Breast epithelium (tissue), 4 donors: ENCODE measurements at places on chromosomes 12 and 14. TPM values are rescaled to one million over a fixed set of nuclear protein-coding genes. Genes with fewer than 3 reads are reported as not detected.

DNA sequence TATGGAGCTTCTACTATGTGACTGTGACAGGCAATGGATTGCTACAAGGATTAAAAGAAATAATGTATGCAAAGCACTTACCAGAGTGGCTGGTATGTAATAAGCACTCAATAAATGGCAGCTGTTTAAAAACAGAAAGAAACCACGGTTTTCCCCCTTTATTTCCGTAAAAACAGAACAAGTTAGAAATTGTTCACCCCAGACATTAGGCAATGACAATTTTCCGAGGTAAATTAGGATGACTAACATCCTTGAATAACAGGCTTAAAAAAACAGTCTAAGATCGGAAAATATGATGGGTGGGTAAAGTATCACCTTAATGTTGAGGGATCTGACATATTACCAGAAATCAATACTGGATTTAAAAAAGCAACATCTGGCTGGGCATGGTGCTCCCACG, 20.9 kb upstream of the CNIH1 start:
- no peak for DNase-seq

DNA sequence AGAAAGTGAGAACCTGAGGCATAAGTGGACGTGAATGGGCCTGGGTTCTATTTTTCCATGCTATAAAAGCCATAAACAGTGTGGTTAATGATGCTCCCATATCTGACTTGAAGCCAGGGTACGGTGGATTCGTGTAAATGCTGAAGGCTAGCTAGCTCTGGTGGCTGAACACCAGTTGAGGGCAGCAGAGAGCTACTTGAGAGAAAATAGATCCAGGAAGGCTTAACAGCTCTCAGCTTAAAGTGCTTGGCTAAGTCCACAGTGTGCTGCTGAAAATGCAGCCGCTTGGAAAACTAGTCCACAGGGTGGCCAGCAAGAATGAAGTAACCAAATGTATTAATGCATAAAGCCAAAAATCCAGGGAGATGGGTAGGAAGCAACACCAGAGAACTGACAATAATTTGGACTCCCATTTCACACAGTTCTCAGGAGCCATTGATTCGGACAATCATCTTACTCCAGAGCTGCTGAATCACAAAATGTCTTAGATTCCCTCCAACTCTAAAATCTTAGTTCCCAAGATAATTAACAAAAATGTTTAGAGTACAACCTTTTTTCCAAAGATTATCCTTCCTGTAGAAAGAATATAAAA, 15.0 kb upstream of the FOXG1 start:
- no peak for DNase-seq

Gene RPL10L
- total RNA-seq = not detected

- no peak for DNase-seq
Observed at GRCh38 chr12:11652351-11653040, 3.0 kb downstream of the ETV6 start.

DNA sequence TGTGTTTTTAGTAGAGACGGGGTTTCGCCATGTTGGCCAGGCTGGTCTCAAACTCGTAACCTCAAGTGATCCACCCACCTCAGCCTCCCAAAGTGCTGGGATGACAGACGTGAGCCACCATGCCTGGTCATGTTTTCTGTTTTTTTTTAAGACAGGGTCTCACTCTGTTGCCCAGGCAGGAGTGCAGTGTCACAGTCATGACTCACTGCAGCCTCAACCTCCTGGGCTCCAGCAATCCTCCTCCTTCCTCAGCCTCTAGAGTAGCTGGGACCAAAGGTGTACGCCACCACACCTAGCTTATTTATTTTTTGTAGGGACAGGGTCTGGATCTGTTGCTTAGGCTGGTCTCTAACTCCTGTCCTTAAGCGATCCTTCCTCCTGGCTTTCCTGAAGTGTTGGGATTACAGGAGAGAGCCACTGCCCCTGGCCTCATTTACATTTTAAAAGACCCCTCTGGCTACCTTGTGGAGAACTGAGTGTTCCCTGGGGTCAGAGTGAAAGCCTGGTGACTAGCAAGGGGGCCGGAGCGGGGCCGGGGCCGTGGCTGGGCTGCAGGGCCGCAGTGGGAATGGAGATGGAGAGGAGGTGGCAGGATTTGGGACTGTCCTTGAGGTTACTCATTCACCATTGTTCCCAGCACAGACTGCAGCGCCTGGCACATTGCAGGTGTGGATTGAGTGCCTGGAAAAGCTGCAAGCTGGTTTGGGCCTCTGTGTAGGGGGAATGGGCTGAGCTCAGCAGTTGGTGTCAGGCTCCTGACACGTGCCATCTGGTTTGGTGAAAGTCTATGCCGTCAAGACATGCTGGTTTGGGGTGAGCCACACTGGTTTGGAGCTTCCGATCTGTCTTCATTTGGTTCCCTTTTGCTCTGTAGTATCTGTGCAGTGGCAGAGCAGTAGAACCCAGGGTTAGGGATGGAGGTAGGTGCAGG, 18.1 kb downstream of the KMT5A start:
- DNase-seq = no peak

Gene ZNF385A
- 10.5 TPM for total RNA-seq

Gene CLEC1B
- not detected for total RNA-seq

DNA sequence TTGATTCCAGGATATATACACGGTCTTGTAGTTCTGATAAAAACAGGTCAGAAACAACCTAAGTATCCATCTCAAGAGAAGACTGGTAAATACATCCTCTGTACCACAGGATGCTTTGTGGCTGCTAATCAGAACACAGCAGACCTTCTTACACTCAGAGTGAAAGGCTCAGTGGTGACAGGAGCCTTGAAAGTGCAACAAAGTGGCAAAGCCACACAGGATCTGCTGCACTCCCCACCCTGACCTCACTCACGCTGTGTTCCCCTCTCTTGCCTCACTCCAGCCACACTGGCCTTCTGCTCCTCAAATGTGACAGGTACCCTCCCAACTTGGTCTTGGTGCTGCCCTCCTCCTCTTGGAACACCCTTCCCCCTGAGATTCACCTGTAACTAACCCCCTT, 98.1 kb upstream of the GRIP1 start:
- DNase-seq = no peak

- no peak for DNase-seq
Observed at GRCh38 chr12:103657331-103657730, 70.3 kb downstream of the STAB2 start.

Gene OR6C2
- total RNA-seq = not detected

Gene INHBC
- not detected for total RNA-seq

- no peak for DNase-seq
Observed at GRCh38 chr12:9809338-9809737, 17.9 kb upstream of the KLRF1 start.

DNA sequence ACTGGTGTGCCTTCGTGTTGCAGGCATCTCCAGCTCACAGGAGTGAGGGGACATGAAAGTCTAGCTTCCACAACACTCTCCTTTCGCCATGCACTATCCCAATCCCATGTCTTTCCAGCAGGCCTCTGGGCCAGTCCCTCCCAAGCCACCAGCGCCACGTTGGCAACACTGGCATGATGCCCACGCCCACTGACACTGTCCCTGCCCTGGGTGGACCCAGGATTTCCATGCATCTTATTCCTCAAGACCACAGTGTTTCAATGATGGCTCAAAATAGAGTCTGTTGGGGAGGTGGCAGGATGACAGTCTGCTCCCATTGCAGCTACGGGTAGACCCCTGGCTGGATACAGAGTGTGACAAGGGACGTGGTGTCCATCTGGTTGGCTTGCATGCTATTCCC, 2.3 kb downstream of the SP7 start:
- no peak for DNase-seq

- no peak for DNase-seq
Observed at GRCh38 chr14:67566908-67567307, 33.2 kb downstream of the PIGH start.

Gene GARIN6
- not detected for total RNA-seq

Gene NYNRIN
- 7.7 TPM for total RNA-seq

Gene PTCSC3
- not detected for total RNA-seq

DNA sequence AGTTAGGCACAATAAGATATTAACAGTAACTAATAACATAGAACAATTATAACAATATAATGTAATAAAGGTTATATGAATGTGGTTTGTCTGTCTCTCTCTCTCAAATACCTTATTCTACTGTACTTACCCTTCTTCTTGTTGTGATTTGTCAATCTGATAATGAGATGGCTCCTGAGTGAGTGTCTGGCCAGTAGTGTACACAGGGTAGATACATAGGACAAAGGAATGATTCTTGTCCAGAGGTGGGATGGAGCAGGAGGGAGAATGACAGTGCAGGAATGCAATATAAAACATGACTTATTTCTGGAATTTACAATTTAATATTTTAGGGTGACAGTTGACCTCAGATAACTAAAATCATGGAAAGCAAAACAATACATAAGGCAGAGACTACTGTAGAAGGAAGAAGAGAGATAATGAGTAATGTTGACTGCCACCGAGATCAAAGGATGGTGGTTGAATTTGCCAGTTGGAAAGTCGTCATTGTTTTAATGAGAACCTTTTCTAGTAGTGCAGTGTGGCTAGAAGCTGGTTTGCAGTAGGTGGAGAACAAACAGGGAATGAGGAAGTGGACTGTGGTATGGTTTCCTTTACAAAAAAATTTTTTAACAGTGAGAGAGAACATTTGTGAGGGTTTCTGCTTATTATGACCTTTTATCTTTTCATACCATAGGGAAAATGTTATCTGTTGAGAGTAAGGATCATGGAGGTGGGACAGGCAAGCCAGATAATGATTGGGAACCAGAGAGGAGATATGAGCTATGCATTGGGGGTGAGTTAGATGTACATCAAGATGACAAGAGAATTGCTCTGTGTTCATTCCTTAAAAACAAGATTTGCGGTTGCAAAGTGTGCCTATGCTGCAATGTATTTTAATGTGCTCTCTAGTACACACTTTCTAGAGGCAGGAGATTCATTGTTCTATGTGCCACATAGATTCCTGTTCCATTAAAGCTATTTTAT, 458.3 kb downstream of the BTG1 start:
- no peak for DNase-seq

GRCh38 chr14:31939934-31940333, 137.2 kb upstream of the ARHGAP5 start:
- no peak for DNase-seq

DNA sequence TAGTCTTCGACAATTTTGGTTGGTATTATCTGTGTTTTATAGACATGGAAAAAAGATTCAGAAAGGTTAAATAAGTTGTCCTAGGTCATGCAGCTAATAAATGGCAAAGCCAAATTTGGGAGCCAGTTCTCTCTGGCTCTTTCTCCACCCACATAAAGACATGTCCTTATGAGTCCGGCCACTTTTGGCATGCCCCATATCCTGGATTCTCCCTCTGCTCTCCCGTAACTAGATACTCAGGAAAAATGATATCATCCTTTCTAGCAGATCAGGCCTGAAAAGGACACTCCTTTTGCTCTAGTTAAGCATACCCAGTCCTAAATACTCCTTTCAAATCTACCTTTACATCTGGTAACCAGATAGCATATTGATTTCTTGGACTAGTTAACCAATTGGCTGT, 64.4 kb downstream of the TTLL5 start:
- peak; percentile 45 for DNase-seq

Gene SLC5A8
- 0.33 TPM for total RNA-seq

DNA sequence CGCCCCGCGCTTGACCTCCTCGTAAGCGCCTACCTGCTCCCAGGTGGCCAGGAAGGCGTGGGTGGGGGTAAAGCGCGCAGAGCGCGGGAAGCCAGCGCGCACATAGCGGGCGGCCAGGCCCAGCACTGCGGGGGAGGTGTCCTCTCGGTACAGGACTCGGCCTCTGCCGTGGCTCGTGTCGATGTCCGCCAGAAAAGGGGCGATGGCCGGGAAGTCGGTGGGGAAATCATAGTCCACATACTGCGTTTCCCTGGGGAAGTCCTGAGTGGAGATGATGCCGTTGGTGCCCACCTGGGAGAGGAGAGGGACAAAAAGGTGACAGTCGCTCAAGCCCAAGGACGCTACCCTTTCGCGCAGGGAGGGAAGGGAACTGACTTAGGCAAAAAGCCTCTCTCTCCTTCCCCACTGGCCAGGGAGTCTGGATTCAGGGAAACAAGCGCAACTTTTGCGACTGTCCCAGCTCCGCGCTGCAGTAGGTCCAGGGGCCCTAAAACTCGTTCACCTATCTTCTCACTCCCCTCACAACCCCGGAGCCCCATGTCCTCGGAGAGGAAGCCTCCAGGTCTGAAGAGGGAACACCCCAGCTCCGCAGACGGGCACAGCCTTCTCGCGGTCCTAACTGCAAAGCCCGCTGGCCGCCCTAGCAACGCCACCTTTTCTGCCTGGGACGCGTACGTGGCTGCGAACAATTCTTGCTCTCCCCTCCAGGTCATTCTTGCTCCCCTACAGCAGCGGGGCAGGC, 815 bp downstream of the NID2 start:
- DNase-seq = no peak
